ENCODE measurements at places on chromosomes 16 and 17.

GRCh38 chr16:81639931-81640680, 139.0 kb upstream of the PLCG2 start:
- no peak for DNase-seq

DNA sequence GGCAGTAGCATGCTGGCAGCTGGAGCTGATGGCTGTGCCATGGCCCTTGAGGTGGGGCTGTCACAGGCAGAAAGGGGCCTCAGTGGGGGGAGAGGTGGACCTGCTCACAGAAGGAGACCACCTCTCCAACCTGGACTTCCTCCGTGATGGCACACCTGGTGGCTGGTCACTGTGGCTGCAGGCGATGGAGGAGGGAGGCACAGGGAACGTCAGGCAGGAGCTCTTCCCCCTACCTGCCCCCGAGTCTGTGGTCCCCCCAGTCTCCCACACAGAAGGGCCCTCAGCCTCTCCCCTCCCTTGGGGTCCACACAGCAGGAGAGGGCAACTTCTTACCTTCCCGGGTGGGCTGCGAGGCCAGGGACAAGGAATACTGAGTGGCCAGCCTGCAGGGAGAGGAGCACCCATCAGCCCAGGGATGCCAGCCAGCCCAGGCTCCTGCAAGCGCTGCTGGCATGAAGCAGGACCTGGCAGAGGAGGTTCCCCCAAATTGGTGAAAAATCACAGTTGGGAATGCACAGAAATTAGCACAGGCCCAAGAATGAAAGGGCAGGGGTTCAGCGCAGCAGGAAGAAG, 96.5 kb downstream of the GOSR1 start:
- no peak for DNase-seq

DNA sequence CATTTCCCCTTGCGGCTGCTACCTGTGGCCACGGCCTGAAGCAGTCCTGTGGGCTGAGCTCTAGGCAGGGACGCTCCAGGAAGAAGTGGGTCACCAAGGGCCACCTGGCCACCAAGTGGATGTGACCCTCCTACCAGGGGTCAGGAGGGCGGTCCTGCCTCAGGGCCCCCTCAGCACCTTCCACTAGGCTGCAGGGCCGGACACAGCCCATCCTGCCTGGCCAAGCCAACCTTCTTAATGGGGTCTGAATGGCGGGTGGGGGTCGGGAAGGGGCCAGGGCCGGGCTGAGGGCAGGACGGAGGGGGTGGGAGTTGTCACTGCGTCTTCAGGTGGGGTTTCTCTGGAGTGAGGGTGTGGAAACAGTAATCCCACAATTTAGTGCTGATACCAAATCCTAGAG, 13.2 kb upstream of the MLKL start:
- DNase-seq = no peak

GRCh38 chr17:12250973-12251372, 230.3 kb downstream of the MAP2K4 start:
- DNase-seq = no peak

- DNase-seq = no peak
Observed at GRCh38 chr17:43753493-43754129, 5.0 kb downstream of the SOST start.

GRCh38 chr16:6836766-6837165, 495.9 kb upstream of the RBFOX1 start:
- no peak for DNase-seq

DNA sequence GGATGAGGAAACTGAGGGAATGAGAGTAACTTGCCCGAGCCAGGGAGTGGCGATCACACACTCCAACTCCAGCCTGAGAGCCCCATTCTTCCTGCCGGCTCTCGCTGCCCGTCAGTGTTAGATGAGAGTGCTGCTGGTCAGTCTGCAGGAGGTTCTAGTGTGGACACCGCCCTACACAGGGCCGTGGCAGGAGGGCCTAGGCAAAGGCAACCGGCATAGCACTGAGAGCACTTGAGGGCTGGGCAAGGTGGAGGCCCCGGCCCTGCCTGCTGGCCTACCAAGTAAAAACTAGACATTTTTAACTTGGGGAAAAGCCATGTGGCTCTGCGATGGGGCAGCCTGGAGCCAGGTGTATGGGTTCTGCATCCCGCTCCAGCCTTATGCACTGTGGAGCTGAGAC, 354.8 kb downstream of the SEC14L1 start:
- no peak for DNase-seq

GRCh38 chr16:24027466-24027865, 191.7 kb downstream of the PRKCB start:
- DNase-seq = no peak

DNA sequence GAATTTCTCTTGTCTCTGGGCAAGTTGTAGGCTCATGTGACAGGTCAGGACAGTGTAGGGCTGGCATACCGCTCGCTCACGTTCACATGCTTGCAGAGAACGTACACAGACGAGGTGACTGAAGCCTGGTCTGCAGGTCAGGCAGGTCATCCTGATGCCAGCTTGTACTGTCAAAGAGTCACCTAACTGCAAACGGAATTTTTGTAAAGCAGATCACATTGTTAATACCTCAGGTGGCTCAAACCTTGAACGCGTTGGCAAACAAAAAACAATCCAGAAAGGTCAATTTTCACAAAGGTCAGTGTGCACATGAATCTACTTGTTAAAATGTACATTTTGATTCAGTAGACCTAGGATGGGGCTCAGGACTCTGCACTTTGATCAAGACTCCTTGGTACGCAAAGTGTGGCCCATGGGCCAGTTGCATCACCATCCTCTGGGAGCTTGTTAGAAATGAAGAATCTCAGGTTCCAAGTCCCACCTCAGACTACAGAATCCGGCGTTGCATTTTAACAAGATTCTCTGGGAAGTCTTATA, 28.6 kb downstream of the ANKRD40 start:
- DNase-seq = no peak

DNA sequence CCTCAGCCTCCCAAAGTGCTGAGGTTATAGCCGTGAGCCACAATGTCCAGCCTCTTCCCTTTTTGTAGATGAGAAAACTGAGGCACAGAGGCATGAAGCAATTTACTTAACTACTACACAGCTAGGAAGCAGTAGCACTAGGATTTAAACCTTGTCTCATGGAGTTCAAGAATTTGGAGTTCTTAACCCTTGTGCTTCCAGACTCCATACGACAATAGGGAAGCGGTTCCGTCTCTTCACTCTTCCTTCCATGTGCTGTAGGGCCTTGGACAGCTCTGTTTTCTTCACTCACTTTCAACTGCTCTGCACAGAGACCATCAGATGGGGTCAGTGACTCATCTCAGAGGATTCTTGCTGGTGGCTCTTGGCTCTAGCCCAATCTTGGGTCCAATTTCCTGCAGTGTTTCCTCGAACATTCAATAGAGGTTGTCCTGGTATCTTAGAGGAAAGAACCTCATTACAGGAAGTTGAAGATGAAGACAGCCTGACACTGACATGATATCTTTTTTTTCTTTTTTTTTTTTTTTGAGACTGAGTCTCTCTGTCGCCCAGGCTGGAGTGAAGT, 19.3 kb downstream of the ITGAL start:
- DNase-seq = no peak

- DNase-seq = peak; percentile 54
Observed at GRCh38 chr17:43360376-43360738, 38.4 kb upstream of the ARL4D start.

DNA sequence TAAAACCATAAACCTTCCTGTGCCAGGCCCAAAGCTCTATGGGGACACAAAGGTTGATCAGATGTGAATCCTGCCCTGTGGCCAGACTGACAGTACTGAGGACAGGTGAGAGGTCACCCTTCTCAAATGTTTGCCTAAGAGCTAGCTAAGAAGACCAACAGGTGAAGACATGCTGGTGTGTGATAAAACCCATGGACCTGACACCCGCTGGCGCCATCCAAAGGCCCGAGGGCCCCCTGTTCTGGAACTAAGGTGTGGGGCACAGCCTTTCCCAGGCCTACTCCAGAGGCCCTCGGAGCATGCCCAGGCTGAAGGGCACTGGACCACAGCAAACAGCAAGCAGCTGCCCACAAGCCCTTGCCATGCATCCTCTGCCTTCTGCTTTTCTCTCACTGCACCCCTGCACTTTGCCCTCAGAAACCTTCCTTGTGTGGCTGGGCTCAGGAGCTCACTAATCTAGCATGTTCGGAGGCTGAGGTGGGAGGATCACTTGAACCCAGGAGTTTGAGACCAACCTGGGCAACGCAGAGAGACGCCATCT, 5.2 kb upstream of the CDK3 start:
- no peak for DNase-seq

- DNase-seq = no peak
Observed at GRCh38 chr16:3830625-3831254, 49.8 kb downstream of the CREBBP start.

- DNase-seq = no peak
Observed at GRCh38 chr16:57637965-57638364, 9.5 kb downstream of the ADGRG1 start.

- DNase-seq = peak; percentile 40
Observed at GRCh38 chr17:48012151-48012520, 25.5 kb downstream of the COPZ2 start.

- DNase-seq = no peak
Observed at GRCh38 chr16:64615630-64616280, 506.1 kb downstream of the CDH11 start.

DNA sequence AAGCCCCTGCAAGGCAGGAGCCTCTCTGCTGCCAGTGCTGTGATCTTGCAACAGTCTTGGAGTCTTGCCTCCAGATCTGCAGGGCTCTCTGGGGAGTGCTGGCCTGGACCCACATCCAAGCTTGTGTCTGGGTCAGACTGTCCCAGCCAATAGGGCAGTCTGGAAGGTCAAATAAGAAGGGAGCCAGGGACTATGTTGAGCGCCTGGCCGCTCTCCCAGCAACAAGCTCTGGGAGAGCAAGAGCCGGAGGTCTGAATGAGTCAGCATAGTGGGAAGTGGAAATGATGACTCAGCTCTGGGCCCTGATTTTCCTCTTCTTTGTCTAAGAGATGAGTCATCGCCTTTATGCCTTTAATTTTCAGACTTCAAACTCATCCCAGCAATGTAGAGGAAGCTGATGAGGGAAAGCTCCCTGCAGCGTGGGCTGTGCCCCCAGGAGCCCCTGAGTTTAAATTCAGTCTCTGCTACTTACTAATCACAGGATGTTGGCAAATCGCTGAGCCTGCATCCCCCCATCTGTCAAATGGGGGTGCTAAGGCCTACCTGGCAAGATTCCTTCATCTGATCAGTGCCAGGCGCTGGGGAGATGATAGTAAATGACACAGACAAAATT, 43.6 kb upstream of the HAPSTR1 start:
- no peak for DNase-seq

- no peak for DNase-seq
Observed at GRCh38 chr16:87222335-87222734, 94.9 kb downstream of the C16orf95 start.

- DNase-seq = no peak
Observed at GRCh38 chr17:34917381-34917780, 43.9 kb downstream of the CCT6B start.

DNA sequence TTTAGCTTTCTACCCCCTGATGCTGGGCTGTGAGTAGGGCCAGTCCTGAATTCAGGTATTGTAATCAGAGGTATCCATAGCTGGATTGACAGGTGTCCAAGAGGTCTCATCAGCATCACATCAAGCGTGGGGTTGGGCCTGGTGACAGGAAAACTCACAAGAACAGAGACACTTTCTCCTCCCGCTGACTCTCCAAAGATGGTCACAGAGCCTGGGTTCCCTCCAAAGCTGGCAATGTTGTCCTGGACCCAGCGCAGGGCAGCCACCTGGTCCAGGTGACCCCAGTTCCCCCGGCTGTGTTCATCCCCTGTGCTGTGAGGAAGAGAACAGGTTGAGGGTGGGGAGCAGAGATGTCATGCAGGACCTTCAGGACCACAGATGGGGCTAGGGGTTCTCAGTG, 11.7 kb downstream of the CES1 start:
- DNase-seq = no peak

GRCh38 chr17:7023576-7024401, 939 bp downstream of the BCL6B start:
- peak; percentile 84 for DNase-seq

GRCh38 chr17:13055131-13055530, 37.3 kb upstream of the ELAC2 start:
- DNase-seq = no peak

GRCh38 chr17:77002103-77003045, 134.2 kb downstream of the MGAT5B start:
- no peak for DNase-seq

- no peak for DNase-seq
Observed at GRCh38 chr17:1975573-1975972, 49.6 kb downstream of the RTN4RL1 start.

DNA sequence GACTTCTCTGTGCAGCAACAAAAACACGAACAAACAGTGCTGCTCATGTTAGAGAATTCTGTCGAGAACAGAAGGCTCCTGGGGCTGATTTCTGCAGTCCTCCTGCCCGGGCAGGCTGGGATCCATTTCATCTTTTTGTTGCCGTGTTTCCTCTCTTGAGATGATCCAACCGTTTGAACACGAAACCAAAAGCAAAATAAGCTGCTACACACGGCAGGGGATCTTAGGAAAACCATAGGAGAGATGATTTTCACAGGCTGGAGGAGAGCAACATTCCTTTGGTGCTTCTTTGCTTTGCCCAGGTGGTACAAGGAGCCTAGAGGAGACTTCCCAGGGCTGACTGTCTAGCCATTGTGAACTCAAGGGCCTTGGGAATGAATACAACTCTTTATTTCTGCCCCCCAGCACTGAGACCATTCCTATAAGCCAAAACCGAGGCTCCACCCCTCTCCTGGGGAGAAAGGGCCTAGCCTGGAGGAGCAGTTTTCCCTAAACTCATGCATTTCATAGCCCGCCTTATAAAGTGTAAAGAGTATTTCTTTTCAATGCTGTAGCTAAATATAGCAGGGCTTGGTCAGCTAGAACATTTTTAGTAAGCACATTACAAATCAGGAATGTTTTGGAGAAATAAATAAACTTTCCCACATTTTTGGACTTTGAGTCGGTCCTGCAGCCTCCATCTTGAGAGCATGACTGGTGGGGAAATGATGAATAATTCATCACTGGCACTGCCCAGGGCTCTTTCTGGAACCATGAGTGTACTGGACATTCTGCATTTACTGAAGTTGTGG, 7.7 kb downstream of the FOXL1 start:
- DNase-seq = no peak

DNA sequence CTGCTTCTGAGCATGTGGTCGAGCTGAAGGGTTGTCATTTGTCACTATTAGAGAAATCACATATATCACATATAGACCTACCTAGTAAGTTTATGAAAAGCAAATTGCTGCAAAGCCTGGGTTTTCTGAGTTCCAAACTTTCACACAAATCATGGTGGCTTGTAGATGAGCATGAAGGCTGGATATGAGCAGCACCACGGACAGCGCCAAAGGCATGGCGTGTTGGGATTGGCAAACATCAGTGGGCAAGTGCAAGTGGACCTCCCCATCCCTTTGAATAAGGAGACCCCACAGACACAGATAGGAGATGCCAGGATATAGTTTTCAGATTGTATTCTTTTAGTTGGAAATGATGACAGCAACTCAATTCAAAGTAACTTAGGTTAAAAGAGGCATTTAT, 77.6 kb upstream of the CACNG3 start:
- peak; percentile 1 for DNase-seq

- no peak for DNase-seq
Observed at GRCh38 chr16:1495211-1495888, 2.2 kb downstream of the TELO2 start.

All from stimulated activated CD4-positive, alpha-beta T cell treated with anti-CD3 and anti-CD28 coated beads, TNF-alpha, amount 100 ng/mL, for 1 hour (primary cell).